ENCODE measurements at places on chromosomes 2 and 18.

GRCh38 chr2:61887717-61888266, 664 bp downstream of the CCT4 start:
- no peak for DNase-seq

- no peak for DNase-seq
Observed at GRCh38 chr2:205872716-205873115, 190.4 kb downstream of the NRP2 start.

DNA sequence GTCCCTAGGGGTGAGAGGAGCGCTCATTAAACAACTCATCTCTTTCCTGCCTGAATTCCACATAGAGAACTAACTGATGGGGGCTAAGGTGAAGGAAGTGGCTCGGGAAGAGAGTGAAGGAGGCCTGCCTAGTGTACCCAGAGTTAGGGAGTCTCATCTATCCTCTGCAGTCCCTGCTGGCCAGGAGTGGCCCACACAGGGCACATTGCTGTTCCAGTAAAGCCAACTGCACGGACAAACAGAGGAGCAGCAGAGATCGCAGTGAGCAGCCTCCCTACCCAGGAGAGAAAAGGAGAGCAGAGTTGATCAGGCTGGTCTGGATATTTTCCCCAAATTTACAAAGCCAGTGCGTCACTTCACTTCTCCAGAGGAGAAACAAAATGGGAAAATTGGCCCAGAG, 16.9 kb upstream of the FN1 start:
- no peak for DNase-seq

DNA sequence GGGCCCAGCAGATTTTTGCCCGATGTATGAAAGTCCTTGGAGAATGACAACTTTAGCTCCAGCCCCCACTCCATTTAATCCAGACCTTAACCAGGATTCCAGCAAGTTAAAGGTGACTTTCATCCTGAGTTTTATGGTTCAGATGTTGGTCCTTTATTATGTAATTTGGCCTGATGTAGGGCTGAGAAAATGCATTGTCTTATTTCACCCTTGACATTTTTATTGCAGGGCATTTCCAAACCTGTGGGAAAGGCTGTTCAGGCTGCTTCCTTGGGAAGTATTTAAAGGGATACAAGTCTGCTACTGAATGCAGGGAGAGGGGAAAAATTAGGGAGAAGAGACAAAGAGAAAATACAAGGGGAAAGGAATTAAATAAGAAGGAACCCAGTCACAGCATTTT, 48.8 kb downstream of the ASB1 start:
- no peak for DNase-seq

DNA sequence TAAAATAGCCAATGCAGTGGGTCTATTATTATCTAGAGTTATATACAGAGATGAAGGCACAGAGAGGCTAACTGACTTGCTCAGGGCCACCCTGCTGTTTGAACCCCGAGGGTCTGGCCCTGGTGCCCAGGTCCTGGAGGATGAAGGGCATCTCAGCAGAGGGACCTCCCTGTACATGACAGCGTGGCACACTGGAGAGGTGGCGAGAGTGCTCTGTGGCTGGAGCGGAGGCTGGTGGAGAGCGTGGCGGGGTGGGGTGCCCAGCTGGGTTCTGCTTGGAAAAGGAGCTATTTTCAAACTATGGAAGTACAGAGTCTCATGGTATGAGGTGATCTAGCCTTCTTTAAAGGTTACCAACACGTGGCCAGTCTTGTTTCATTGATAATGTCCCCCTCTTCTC, 35.8 kb downstream of the GREB1 start:
- no peak for DNase-seq

- DNase-seq, result no peak
Observed at GRCh38 chr2:235690082-235690808, 196.4 kb downstream of the AGAP1 start.

DNA sequence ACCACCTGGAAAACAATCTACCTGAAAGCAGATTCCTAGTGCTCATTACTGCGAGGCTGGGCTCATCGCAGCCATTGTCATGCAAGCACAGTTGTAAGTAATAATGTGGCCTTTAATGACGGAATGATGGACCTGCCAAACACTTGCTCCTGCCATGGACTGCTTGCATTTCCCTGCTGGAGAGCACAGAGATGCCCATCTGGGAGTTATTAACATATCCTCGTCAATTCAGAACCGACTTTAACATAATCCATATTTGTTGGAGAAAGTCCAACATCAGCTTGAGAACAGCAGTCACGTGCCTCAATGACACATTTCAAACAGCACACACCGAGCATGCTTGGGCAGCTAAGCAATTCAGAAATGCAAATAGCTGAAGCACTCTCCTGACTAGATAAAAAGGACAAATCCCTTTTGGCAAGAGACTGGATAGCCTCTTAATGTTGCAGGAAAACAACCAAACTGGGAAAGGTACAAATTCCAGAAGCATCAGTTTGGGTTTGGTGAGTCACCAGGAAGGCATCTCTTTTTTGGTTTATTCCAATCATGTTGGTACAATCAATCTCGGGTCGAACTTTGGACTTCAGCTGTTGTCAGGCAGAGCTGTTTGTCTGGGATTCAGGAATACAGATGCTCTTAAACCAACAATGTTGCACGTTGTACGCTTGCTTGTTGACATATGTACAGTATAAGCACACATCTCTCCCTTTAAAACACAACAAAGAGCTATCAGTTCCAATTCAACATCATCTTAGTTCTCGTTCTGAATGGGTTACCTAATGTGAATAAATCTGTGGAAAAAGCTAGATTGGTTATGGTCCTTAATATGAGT, 395.8 kb downstream of the LNPK start:
- DNase-seq, result no peak

- no peak for DNase-seq
Observed at GRCh38 chr2:113791697-113792590, 35.5 kb upstream of the SLC35F5 start.

GRCh38 chr2:199862788-199863187, 11.8 kb upstream of the FTCDNL1 start:
- DNase-seq, result no peak

GRCh38 chr2:5507367-5507766, 184.8 kb upstream of the SOX11 start:
- DNase-seq, result no peak

GRCh38 chr2:75522543-75523312, 38.0 kb downstream of the EVA1A start:
- no peak for DNase-seq

- DNase-seq, result no peak
Observed at GRCh38 chr2:182904844-182905243, 38.4 kb upstream of the FRZB start.

GRCh38 chr2:235934059-235934773, 234.0 kb downstream of the GBX2 start:
- no peak for DNase-seq

- no peak for DNase-seq
Observed at GRCh38 chr2:187129868-187130267, 280.9 kb upstream of the ZSWIM2 start.

- no peak for DNase-seq
Observed at GRCh38 chr2:50991602-50992001, 40.3 kb downstream of the NRXN1 start.

DNA sequence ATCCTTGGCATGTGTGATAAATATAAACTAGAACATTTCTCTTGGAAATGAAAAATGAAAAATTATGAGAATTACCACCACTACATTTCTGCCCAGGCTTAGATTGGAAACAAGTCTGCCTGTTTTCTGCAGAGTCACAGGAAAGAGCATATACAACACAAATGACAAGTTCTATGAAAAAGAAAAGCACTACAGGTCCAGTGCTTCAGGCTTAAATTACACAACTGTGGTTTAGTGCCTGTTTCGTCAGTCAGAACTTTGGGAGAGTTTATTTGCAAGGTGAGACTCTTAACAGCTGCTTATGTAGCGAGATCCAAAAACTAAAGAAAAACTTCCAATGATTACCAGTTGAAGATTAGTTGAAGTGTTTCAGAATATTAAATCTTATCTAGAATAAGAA, 68.9 kb downstream of the RTN4 start:
- DNase-seq, result no peak

GRCh38 chr2:197813093-197813787, 8.8 kb downstream of the PLCL1 start:
- DNase-seq, result no peak

GRCh38 chr2:9095690-9096089, 92.2 kb upstream of the MBOAT2 start:
- DNase-seq, result peak; percentile 19

GRCh38 chr18:74625157-74625556, 27.5 kb downstream of the ZNF407 start:
- no peak for DNase-seq

DNA sequence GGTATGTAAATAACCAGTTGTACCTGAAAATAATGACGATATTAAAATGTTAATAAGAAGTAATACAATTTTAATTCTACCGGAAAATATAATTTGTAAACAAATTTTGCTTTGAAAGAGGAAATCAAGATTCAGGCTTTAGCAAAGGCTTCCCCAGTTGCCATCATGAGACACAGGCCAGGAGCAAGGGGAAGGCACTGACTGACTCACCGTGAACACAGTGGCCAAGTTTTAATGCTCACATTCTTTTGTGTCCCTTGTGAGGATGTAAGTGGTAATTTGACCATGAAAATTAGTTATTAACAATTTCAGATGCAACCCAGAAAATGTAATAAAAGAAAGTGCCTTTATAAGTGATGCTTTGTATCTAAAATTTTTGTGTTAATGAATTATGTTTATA, 164.1 kb downstream of the GREB1L start:
- DNase-seq, result no peak

- DNase-seq, result no peak
Observed at GRCh38 chr2:60453301-60453700, 100.2 kb downstream of the BCL11A start.

DNA sequence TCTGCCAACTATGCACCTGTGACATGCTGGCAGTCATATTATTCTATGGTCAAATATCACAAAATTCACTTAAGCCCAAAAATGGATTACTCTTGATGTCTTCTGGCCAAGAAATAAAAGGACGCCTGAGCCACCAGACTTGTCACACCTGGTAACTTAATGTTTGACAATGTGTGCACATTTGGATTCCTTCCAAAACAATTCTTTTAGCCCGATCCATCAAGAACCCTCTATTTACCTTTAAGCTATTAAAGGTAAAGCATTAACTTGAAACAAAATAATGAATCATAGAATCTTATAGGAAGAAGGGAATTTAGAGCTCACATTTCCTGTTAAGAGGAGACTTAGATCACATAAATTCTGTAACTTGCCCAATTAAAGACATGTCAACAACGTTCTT, 46.5 kb upstream of the NFU1 start:
- DNase-seq, result no peak

- no peak for DNase-seq
Observed at GRCh38 chr2:164717000-164717803, 95.9 kb upstream of the GRB14 start.

DNA sequence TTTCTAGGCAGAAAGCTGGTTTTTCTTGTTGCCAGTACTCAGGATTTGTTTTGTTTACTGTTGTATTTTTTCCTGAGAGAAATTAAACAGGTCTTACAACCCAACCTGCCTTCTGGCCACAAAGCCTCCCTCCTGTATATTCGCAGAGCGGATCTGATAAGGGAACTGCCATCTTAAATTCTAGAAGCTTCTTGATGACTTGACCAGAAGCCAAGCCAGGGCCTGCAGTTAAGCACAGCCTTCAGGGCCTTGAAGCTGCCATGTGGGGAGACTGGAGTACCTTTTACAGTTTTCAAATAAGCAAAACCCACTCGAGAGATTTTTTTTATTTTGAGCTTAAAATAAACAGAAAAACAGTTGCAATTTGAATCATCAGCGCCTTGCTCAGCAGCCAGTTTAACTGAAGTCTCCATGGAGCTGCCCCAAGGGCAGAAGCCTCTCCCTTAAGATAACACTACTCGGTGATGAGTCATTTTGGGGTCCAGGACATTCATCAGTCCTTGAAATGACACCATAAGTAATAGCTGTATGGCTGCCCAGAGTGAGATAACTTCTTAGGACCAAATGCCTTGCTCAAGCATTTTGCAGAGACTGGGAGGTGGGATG, 51.5 kb upstream of the PHLPP1 start:
- DNase-seq, result no peak

GRCh38 chr18:63297687-63298399, 21.7 kb downstream of the BCL2 start:
- no peak for DNase-seq

GRCh38 chr2:239429473-239430350, 28.9 kb upstream of the HDAC4 start:
- no peak for DNase-seq

GRCh38 chr2:43318791-43319190, 92.4 kb upstream of the ZFP36L2 start:
- no peak for DNase-seq

Data from occipital lobe (tissue), 3 donors.